ENCODE measurements at places on chromosomes 5 and 9.
A peak's percentile ranks its signal among the peaks of the same experiment; 100 is the strongest.

- no peak for DNase-seq
These were observed 1.1 kb upstream of the OBP2B start for GRCh38 chr9:133210202-133210532.

GRCh38 chr9:124022201-124023121 is 10.9 kb downstream of the LHX2 start:
- DNase-seq = no peak

DNA sequence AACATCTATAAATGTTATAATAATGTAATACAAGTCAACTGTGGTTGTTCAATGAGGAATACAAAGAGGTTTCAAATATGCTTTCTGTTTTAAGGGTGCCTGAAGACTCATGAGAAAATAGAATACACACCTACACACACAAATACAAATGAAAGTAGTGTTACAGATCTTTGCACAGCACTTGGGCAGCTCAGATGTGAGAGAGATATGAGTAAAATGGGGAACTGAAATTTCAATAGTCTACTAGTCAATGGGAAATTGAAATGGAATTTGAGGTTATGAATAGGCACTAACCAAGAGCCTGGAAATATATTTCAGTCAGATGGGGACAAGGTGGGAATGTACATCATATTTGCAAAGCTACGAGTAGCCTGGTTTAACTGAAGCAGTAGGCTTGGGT is 96.6 kb downstream of the ISL1 start:
- DNase-seq = no peak

DNA sequence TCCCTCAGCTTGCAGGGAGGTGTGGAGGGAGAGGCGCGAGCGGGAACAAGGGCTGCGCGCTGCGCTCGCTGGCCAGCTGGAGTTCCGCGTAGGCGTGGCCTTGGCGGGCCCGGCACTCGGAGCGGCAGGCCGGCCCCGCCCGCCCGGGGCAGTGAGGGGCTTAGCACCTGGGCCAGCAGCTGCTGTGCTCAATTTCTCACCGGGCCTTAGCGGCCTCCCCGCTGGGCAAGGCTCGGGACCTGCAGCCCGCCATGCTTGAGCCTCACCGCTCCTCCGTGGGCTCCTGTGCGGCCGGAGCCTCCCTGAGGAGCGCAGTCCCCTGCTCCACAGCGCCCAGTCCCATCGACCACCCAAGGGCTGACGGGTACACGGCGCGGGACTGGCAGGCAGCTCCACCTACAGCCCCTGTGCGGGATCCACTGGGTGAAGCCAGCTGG is 1516.4 kb downstream of the EFNA5 start:
- DNase-seq = no peak

DNA sequence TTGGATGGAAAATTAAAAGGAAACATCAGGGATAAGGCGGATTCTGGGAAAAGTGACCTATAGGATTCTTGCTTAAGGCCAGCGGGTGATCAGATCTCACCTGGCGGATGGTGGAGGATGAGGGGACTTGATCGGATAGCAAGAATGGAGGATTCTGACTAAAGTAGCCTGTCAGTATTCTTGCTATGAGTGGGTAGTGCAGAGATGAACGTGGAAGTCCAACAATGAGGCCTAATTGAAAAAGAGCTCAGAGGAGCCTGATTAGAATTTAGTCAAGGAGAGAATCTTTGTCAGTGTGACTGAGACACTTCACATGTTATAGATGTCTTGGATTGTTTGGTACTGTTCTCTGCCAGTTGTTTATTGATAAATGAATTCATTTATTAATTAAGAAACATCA is 24.9 kb downstream of the CAST start:
- DNase-seq = peak; percentile 12

DNA sequence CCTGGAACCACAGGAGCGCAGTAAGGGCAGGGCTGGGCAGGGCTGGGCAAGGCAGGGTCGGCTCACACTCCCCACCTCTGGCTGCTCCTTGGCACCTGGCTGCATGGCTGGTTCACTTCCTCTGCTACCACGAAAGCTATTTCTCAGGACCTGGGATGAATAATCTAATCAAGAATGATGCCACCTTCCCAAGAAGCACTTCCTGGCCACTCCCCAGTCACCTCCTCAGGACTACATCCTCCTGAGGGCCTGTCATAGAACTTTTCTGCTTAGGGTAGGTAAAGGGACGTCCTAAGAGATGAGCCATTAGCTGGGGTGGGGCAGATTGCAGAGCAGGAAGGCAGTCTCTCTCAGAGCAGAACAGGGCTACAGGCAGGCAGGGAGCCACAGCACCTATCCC is 288.2 kb upstream of the MAP3K1 start:
- DNase-seq = no peak

GRCh38 chr9:137299203-137299565 is 2.9 kb downstream of the NRARP start:
- DNase-seq = no peak

DNA sequence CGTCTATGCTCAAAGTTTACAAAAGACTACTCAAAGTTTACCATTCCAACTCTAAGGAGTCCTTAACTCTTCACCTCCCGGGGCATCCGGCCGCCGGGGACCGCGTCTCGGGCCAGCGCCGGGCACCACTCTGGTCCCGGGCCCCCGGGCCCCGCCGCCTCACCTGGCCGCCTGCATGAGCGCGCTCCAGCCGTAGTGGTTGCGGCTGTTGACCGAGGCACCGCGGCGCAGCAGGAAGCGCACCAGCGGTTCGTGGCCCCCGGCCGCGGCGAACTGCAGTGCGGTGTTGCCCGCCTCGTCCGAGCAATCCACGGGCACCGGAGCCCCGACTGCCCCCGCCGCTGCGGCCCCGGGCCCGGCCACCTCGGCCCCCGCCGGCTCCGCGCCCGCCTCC is 388 bp downstream of the ANKS6 start:
- DNase-seq = no peak

DNA sequence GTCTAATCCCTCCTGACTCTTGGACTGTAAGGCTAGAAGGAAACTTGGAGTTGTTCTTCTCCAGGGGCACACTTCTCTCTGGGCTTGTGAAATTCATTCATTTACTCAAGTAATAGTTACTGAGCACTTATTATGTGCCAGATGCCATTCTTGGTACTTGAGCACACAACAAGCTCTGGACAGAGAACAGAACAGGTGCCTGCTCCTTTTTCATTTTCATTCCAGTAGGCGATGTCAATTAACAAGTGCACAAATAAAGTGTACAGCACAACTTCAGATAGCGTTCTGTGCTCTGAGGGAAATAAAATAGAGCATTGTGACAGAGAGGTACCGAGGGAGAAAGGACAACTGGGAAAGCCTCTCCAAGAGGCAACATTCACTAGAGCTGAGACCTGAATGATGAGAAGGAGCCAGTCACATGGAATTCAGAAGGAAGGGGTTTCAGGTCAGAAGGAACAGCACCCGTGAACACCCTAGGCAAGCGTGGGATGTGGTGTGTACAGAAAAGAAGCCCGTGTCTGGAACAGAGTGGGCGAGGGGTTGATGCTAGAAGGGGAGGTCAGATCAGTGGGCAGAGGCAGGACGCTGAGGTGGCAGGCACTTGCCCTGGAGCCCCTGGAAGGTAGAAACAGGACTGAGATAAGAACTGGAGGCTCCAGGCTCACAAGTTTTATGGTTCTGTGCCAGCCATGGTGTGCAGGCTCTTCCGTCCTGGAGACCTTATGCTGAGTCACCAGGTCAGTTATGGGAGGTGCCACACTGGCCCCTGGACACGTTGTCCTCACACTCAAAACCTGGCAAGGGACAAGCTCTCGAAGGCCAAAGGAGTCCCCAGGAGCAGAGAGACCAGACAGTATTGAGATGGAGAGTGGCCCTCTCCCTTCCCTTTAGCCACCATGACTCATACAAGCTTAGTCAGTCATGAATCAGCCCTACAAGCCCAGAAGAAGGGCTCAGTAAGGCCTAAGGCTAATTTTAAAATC is 7.2 kb upstream of the ABLIM3 start:
- DNase-seq = no peak

DNA sequence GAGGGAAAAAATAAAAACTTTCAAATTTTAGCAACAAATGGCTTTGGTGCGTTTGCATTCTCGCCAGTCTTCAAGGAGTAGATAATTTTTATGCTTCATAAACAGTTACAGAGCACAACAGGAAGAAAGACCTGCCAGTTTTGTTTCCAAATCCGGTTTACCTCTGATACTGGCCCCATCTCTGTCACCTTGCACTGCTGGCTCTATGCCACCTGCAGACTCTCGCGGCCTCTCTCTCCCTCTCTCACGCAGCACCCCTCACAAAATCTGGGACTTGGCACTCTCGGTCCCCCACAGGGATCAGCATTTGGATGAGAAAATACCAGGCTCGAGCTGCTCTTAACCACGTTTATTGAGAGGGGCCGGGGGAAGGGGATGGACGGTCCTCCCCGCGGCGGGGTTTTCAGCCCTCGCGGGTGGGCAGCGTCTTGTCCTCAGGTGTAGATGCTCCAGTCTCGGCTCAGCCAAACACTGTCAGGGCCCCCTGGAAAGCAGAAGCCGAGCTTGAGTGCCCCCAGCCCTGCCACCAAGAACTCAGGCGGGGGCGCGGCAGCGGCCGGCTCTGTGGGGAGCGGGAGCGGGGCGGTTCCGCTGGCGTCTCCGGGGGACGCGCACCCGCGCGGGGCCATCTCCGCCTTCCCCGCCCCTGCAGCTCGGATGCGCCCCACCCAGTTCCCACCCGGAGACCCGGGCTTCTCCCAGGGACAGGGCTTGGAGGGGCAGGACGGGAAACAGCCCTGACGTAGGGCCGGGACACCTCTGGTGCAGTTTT is 1.3 kb downstream of the SCGB3A1 start:
- no peak for DNase-seq

DNA sequence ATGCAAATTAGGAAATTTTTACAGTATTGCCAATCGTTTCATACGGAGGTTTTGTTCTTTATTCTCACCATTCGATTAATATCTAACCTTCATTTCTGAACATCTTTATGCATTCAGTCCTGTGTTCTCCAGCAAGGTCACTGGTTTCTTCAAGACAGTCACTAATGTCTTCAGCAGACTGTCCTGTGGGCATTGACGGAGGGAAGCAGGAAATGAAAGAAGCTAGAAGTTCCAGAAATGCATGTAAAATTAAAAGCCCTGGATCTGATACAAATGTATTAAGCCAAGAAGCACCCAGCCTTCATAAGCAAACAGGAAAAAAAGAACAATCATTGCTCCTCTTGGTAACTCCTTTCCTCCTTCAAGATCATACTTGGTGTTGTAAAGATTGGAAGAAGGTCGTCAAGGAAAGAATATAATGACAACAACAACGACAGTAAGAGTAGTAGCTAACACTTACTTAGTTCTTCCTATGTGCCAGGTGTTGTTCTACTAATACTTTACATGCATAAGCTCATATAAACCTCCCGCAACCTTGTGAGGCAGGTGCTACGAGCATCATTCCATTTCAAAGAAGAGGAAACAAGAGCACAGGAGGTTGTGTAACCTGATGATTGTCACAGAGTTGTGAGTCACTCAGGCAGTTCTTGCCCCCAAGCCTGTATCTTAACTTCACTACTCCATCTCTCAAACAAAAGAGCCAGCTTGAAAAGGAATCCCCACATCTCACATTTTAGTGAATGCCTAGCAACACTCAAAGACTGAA is 59.9 kb upstream of the CER1 start:
- DNase-seq = no peak

DNA sequence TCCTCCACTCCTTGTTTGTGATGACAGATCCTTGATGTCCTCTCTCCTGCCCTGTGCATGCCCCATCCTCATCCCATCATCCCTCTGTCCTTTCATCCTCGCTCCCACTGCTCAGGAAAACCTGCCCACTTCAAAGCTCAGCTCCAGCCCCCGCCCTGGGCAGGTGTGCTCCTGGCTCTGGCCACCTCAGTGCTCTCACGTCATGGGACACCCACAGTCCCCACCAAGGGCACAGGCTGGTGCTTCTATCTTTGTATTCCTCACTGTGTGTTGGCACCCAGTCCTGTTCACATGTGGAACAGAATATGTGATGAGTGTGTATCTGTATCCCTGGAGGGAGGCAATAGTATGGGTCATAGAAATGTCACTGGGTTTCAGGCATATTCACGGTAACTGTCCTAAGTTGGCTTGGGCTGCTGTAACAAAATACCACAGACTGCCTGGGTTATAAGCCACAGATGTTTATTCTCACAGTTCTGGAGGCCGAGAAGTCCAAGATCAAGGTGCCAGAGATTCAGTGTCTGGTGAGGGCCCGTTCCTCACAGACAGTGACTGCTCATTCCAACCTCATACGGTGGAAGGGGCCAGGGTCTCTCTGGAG is 13.5 kb downstream of the GFPT2 start:
- no peak for DNase-seq

DNA sequence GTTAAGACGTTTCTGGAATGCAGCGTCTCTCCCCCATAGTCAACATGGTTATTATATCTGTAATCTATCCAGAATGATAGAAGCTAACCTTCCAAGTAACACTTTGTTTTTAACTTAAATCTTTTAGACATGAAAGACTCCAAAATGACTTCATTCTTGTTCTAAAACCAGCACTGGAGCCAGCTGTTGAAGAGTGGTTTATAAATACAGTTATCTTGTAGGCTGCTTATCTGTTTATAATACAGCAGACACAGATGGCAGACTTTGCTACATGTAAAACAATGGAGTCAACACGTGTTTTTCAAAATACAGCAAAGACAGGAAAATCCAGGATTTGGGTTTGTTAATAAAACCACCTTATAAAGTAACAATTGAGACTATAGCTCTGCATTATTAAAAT is 48.8 kb upstream of the RETREG1 start:
- DNase-seq = no peak

DNA sequence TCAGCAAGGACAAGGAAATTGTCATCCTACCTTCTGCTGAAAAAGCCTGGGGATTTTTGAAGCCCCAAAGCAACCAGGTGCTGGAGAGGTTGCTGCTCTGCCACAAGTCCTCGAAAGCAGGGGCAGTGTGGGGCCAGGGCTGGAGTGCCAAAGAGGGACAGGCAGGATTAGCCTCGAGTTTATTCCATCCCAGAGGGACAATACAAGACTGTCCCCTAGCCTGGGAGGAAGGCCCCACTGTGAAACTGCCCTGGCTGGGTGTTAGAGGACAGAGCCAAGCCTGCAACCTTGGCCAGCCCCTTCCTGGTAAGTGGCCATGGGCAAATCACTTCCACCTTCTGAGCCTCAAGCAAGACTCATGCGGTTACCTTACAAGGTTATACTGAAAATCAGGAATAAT is 55.1 kb downstream of the WHRN start:
- DNase-seq = no peak

DNA sequence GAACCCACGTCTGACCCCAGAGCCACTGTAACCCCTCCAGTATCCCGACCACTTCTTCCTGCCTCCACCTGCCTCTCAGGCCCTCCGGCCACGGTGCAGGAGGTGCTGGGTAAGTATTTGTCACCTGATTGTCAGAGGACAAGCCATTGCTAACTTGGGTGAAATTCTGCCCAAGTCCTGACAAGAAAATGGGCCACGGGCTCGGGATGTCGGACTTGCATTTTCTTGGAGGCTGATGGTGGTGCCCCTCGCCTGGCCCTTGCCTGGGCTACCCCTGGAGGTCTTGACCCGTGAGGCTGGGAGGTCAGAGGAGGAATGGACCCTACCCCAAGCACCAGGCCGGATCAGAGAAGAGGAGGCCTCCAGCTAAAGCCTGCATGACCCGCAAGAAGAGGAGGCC is 149.7 kb upstream of the COL5A1 start:
- no peak for DNase-seq
